Kidney (tissue), 22 donors: ENCODE measurements at places on chromosomes 6 and 20. TPM values are rescaled to one million over a fixed set of nuclear protein-coding genes. Genes with fewer than 3 reads are reported as not detected.

DNA sequence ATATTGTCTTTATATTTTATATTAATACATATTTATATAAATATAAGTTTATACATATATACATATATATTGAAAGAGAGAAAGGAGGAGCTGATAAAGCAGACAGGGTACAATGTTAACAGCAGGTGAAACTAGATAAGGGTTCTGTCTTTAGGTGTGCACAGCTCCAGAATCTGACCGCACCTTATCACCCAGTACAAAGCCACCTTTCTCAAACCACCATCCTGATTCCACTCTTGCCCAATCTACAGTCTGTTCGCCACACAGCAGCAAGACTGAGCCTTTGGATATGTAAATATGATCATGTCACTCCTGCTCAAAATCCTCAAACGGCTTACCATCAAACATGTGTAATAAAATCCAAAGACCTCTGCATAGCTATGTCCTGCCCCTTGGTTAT is 34.7 kb upstream of the ASCC3 start:
- no peak for DNase-seq

GRCh38 chr6:75855052-75855451 is 106.0 kb downstream of the MYO6 start:
- DNase-seq, result peak; percentile 81

GRCh38 chr20:2118783-2119182 is 17.2 kb downstream of the STK35 start:
- no peak for DNase-seq

- DNase-seq, result no peak
Observed at GRCh38 chr20:44033344-44033743, 118.7 kb downstream of the TOX2 start.

- DNase-seq, result peak; percentile 20
Observed at GRCh38 chr20:49591217-49591865, 23.4 kb upstream of the PTGIS start.

- DNase-seq, result no peak
Observed at GRCh38 chr6:30837870-30838269, 46.4 kb upstream of the DDR1 start.

DNA sequence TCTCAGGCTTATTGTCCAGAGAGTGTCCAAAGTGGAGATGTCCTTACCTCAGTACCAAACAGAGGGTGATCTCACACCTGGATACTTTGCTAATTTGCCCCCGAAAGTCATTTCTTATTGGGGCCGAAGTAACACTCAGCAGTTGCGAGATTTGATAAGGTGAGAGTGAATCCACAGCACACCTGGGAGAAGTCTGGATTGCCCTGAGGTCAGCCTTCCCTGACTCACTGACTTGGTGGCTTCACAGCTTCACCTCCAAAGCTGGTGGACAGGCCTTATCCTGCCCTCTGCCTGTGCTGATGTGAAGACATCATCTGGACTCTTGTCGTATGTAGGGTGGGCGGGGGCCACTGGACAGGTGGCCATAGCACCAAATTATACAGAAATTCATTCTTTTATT is 101.9 kb upstream of the ARMC2 start:
- DNase-seq, result no peak

DNA sequence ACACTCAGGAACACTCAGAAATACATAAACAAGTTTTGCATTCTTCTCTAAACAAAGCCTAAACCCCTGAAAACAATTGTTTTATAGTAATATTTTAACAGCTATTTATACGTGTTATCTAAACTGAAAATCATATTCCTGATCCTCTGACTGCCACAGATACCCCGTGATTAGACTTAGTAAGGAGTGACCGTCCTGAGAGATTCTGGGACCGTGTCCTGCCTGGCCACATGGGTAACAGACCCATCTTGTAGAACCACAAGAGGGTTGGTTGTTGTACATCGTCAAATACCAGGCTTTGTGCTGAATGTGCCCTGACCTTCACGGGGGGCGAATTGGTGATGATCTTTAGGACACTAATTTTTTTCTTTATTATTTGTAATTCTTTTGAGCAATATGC is 214.4 kb downstream of the TMEM242 start:
- no peak for DNase-seq

- no peak for DNase-seq
Observed at GRCh38 chr20:47758517-47759450, 26.5 kb downstream of the SULF2 start.

GRCh38 chr20:57398231-57398821 is 7.1 kb downstream of the RBM38 start:
- DNase-seq, result peak; percentile 58

- no peak for DNase-seq
Observed at GRCh38 chr6:40362859-40363258, 224.3 kb downstream of the LRFN2 start.

GRCh38 chr6:131995917-131996316 is 44.7 kb upstream of the CCN2 start:
- DNase-seq, result no peak

DNA sequence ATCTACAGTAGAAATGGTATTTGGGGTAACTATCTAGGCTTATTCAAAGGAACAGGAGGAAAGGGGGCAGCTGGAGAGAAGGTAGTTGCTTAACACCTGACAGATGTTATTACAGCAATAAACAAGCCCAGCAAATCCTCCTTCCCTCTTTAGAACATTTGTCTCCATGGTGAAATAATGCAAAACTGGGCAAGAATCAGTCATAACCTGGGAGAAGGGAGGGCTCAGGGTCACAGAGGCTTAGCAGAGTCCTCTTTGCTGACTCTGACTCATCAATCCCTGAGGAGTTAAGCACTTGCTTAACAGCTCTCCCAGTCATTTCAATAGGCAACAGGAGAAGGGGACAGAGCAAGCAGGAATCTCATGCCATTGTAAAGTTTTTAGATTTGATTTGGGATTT is 230.3 kb downstream of the IBTK start:
- DNase-seq, result no peak

- DNase-seq, result no peak
Observed at GRCh38 chr20:11214256-11214840, 540.5 kb upstream of the JAG1 start.

- DNase-seq, result no peak
Observed at GRCh38 chr20:56229812-56230211, 18.7 kb upstream of the MC3R start.

DNA sequence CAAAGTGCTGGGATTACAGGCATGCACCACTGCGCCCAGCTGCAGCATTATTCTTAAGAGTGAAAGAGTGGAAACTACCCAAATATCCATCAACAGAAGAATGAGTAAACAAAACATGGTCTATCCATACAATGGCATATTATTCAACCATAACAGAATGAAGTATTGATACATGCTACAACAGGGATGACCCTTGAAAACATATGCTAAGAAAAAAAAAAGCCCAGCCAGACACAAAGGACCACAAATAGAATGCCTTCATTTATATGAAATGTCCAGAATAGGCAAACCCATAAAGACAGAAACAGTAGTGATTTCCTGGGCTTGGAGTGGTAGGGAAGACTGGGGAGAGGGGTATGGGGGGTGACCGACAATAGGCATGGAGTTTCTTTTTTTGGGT is 7.1 kb downstream of the TUBB2B start:
- no peak for DNase-seq

- no peak for DNase-seq
Observed at GRCh38 chr6:30601436-30601814, 15.6 kb downstream of the PPP1R10 start.

GRCh38 chr20:25281541-25281991 is 33.7 kb downstream of the PYGB start:
- DNase-seq, result no peak

GRCh38 chr20:34883087-34883688 is 6.8 kb downstream of the ACSS2 start:
- DNase-seq, result no peak

DNA sequence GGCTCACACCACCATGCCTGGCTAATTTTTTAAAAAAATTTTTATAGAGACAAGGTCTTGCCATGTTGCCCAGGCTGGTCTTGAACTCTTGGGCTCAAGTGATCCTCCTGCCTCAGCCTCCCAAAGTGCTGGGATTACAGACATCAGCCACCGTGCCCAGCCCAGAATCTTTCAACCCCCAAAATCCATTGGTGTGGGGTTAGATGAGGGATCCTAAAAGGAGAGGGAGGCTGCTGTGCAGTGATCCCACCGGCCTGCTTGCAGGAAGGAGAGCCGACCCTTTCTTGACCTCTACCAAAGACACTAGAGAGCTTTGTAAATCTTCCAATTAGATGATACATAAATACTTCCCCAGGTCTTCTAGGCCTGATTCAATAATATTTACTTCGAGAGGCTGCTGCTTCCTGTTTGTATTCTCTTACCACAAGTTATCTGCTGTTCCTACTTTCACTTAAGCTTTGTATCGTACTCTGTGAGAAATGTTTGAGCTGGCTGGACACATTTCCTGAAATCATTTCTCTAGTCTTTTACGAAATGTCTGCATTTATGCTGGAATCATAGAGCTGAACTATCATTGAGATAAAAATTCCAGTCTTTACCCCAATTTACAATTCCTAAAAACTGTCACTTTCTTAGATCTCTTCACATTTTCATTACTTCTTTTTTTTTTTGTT is 49.3 kb upstream of the IER3 start:
- DNase-seq, result peak; percentile 64

- no peak for DNase-seq
Observed at GRCh38 chr6:153595903-153596302, 443.1 kb upstream of the OPRM1 start.

- DNase-seq, result no peak
Observed at GRCh38 chr20:11682285-11682684, 235.4 kb upstream of the BTBD3 start.

DNA sequence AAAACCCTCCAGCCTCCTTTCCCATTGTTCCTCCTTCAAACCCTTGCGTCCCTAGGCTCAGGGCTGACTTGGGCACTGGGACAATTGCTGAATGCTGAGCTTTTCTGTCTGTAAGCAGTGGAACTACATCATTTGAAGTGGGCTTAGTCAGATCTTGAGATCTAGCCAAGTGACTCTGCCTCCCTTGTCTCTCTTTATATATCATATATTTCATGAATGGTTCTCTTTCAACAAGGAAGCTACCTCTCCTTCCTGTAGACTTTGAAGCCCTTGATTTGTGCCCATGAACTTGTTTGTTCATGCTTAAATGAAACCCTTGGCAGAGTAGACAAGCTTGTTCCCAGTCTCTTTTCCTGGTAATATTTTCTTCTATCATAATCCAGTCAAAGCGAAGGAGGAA is 60.0 kb upstream of the KIF13A start:
- no peak for DNase-seq

- no peak for DNase-seq
Observed at GRCh38 chr6:145086197-145086596, 649.1 kb downstream of the EPM2A start.

DNA sequence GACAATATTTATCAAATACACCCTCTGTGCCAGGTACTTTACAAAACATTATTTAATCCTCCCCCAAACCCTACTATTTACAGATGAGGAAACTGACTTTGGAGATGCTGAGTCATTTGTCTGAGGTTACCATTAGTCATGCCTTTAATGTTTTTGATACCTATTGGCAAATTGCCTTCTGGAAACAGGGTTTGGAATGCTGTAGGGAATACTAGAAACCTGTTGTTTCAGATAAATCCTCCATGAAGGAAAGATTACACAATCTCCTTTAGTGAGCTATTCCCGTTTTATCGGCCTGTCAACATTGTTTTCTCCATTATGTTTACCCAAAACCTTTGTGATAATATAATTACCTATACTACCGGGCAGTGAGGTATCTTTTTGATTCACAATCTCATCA is 93.6 kb upstream of the ADGRF1 start:
- no peak for DNase-seq

DNA sequence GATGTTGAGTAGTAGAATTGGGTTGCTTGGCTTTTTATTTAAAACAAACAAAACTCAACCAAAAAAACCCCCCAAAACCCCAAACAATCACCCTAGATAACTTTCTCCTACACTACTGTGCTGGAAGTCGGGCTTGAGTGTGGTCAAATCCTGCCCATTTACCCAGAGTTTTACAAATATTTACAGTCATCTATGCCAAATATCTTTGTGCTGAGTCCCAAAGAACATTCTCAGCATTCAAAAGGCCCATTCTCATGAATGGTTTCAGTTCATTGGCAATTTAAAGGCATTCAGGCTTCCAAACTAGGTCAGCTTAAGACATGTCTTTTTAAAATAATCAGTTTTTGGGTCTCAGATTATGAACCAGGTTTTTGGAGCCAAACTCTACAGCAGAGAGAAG is 1.8 kb downstream of the RNF144B start:
- no peak for DNase-seq

DNA sequence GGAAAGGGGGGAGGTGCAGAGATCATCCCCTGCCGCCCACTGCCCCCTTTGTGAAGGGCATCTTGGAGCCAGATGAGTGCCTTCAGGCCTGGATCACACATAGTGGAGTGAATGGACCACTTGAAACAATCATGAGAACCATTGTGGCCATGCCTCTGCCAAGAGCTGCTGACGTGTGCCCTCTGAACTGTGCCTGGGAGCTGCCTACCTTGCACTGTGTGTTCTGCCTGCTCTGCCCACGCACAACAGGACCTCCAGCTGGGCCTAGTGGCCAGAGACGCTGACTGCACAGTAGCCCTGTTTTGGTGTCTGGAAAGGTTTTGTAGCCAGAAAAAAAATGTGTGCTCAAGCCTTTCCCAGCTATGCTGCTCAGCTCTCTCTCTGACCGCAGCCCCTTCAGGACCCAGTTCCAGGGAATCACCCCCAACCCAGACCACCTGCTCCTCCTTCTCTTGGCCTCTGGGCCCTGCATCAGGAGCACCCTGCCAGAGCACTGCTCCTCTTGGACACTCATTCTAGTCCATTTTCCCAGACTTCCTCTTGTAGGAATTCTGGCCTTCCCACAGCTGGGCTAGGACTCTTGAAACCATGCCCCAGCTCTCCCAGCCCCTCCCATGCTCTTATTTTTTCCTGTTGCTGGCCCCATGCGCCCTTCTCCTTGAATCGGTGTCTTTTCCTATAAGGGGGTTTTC is 1.6 kb upstream of the ADIG start:
- DNase-seq, result peak; percentile 45

- no peak for DNase-seq
Observed at GRCh38 chr20:63072991-63073737, 66.4 kb upstream of the BHLHE23 start.

GRCh38 chr6:143401636-143402370 is 48.7 kb downstream of the ADAT2 start:
- DNase-seq, result no peak

DNA sequence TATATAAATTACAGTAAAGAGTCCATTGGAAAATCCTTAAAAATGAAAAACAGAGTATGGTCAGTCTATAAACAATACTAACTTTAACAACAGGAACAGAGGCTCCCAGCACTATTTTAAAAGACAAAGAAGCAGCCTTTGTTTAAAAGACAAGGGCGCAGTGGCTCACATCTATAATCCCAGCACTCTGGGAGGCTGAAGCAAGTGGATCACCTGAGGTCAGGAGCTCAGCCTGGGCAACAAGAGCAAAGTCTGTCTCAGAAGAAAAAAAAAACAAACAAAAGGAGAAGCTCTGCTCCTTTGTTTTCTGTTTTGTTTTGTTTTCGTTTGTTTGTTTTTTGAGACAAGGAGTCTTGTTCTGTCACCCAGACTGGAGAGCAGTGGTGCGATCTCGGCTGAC is 89.4 kb downstream of the DTNBP1 start:
- DNase-seq, result no peak

The CRIP3 gene
- 5.6 TPM for total RNA-seq

The PNPLA1 gene
- total RNA-seq, result 0.19 TPM

The RCAN2 gene
- 25.7 TPM for total RNA-seq

The ASIP gene
- not detected for total RNA-seq

The ZBTB46 gene
- 24.0 TPM for total RNA-seq

The LPA gene
- total RNA-seq, result not detected

The MAP3K5 gene
- 32.9 TPM for total RNA-seq

The PIGU gene
- 15.9 TPM for total RNA-seq

The GPLD1 gene
- total RNA-seq, result 0.94 TPM

The OOEP gene
- 0.35 TPM for total RNA-seq

The OR12D3 gene
- not detected for total RNA-seq

The SAMD3 gene
- total RNA-seq, result 3.5 TPM

The MPC1 gene
- 74.1 TPM for total RNA-seq

The DAAM2 gene
- total RNA-seq, result 19.8 TPM

The RSPH4A gene
- 1.8 TPM for total RNA-seq
